ENCODE measurements at places on chromosomes 13 and 19.

GRCh38 chr13:23560571-23561089, 9.6 kb upstream of the TNFRSF19 start:
- DNase-seq: no peak

GRCh38 chr19:18868380-18869022, 27.5 kb downstream of the CERS1 start:
- no peak for DNase-seq

- DNase-seq: no peak
Measured at GRCh38 chr13:110447058-110447511, 114.4 kb downstream of the RAB20 start.

GRCh38 chr13:51267622-51268021, 45.4 kb downstream of the FAM124A start:
- no peak for DNase-seq

GRCh38 chr19:10510301-10510802, 6.9 kb downstream of the S1PR5 start:
- peak; percentile 65 for DNase-seq

DNA sequence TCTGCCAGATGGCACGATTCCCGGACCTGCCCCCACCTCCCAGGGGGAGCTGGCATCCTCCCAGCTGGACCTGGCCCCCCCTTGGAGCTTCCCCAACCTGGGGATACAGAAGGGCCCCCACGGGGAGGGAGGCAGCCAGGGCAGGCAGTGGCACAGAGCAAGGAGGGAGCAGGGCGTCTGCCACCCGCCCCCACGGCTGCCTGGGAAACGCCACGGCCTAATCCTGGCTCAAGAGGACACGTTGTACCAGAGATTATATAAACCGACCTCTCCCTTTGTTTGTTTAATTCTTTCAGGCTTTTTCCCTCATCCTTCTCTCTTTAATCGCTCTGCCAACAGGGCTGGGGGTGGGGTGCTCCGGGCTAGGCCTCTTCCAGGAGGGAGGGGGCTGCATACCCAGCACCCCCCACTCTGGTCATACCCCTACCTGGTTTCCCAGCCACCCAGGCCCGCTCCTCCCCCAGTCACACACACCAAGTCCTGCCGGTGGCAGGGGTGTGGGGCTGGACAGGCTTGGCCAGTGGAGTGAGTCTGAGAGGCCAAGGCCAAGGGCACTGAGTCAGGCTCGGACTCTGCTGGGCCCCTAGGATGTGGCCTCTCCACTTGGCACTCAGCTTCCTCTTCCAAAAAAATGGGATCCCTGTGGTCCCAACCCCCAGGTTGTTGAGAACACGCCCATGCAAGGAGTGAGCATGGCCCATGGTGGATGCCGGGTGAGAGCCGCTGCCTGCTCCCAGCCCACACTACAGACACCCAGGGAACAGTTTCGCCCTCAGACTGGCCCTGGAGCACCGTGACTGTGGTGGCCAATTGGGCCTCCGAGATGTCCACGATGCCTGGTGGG, 29.5 kb upstream of the NFIC start:
- no peak for DNase-seq

- DNase-seq: no peak
Measured at GRCh38 chr19:39533003-39533512, 406 bp upstream of the EID2B start.

GRCh38 chr19:29320086-29320485, 107.1 kb upstream of the UQCRFS1 start:
- DNase-seq: no peak

- DNase-seq: no peak
Measured at GRCh38 chr13:95174517-95174916, 126.7 kb downstream of the ABCC4 start.

- no peak for DNase-seq
Measured at GRCh38 chr13:59442944-59443486, 720.7 kb downstream of the DIAPH3 start.

GRCh38 chr13:31908696-31909411, 122.7 kb upstream of the FRY start:
- no peak for DNase-seq

DNA sequence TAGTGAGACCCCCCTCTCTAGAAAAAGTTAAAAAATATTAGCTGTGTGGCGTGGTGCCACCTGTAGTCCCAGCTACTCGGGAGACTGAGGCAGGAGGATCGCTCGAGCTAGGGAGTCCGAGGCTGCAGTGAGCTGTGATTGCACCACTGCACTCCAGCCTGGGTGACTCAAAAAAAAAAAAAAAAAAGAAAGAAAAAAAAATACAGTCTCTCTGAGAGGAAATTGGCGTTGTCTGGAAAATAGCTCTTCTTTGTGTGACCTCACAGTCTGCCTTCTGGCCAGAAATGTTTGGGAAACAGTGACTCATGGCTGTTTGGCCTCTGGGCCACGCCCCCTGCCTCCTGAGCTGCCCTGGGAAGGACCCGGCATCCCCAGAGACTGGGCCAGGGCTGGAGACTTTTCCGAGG, 10.7 kb downstream of the MARCHF2 start:
- no peak for DNase-seq

- DNase-seq: no peak
Measured at GRCh38 chr13:33467556-33467955, 182.0 kb upstream of the STARD13 start.

DNA sequence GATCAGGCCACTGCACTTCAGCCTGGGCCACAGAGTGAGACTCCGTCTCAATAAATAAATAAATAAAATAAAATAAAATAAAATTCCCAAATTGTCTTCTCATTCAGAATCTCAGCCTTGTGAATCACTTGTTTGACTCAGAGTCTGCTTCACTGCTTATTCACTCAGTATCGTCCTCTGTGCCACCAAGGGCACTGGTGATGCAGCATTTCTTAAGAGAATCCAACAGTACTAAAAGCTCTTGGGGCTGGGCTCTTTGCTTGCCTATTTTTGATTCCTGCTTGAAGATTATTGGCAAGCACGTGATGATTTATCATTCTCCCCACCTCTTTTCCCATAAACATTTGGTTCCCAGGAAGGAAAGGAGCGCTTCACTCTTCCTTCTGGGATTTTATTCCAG, 54.8 kb upstream of the HMGB1 start:
- no peak for DNase-seq

DNA sequence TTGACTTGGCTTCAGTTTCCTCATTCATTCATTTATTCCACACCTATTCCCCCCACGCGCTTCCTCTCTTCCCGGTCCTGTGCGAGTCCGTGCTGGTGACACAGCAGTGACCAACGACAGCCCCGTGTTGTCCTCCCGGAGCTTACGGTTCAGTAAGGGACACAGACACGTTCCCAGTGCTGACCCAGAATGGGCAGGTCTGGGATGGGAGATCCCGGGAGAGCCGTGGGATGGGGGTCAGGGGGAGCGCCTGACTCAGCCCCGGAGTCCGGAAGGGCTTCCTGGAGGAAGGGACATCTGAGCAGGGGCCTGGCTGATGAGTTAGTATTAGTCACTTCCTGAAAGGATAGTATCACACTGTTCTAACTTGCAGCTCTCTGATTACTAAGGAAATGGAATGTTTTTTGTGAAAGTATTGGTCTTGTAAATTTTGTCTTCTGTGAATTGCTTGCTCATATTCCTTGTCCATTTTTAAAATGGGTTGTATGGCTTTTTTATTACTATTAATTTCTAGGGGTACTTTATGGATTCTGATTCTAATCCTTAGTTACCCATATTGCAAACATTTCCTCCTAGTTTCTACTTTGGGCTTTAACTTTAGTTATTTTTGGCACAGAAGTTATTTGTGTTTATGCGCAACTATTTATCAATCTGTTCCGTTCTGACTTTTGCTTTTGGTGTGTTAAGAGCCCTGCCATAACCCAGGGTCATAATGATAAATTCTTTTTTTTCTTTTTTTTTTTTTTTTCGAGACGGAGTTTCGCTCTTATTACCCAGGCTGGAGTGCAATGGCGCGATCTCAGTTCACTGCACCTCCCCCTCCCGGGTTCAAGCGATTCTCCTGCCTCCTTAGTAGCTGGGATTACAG, 708 bp upstream of the ERCC1 start:
- peak; percentile 33 for DNase-seq

DNA sequence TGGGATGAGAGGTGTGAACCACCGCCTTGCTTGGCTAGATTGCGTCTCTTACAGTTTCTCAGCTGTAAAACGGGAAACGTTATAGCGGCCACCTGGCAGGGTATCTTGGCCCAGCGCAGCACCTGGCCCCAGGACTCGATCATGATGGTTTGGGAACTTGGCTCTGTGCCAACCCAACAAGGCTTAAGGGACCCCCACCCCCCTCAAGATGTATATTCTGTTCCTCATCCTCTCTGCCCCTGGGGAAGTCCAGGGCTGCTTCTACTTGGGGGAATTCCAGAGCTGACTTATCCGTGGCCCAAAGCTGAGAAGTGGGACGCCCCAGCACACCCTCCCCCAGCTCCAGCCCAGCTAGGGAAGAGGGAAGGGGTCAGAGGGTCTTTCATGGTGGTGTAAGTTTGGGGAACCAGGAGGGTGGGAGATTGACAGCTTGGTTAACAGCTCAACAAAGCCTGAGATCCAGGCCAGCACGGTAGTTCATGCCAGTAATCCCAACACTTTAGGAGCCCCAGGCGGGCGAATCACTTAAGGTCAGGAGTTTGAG, 695 bp downstream of the ICAM1 start:
- no peak for DNase-seq
